ENCODE measurements at places on chromosomes 1 and 21.

DNA sequence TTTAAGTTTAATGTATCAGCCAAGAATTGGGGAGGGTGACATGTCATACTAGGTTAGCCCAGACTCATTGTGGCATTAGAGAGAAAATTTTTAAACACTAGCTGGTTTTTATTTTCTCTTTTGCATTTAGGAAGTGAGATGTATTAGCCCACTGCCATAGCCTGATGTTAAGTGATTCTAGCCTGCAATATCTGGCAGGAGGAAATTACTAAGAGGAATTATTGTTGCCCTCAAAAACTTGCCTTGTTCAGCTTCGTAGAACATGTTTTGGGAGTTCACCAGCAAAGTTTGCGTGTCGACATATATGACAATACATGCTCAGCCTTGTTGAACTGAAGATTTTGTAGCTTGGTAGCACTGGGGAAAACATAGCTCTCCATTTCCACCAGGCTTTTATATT, 12.5 kb downstream of the ADAM30 start:
- DNase-seq, result no peak

GRCh38 chr1:159943908-159944622, 1.3 kb downstream of the IGSF9 start:
- DNase-seq, result no peak

GRCh38 chr1:150613061-150613920, 16.1 kb downstream of the ENSA start:
- peak; percentile 94 for DNase-seq

DNA sequence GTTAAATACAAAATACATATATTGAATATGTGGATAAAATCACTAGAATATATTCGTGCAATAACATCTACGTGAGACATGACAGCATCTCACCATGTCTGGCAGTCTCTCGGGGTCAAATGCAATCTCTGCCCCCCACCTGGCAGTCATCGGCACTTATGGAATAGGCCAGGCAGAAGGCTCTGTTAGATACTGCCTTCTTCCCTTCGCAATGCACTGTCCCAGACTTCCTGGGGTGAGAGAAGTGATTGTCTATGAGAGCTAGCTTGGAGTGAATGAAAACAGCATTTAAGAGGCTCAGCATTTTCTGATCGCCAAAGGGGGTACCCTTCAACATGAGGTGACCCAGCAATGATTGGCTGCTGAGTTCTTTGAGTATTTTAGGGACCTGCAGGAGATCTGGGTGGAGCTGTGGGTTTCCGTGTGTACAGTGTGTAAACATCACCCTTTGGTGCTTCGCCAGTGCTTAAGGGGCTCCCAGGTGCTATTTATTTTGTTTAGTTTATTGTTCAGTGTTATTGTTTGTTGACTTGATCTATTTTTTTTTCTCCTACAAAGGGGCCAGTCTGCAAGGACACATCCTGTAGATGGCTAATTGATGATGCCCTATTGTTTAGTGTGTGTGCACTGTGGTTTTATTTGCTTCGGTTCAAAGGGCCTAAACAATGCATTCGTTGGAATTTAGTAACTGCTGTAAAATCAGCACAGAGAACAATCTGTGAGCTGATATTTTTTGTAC, 10.2 kb downstream of the ERG start:
- peak; percentile 75 for DNase-seq

- DNase-seq, result no peak
Measured at GRCh38 chr1:230749150-230749549, 2.0 kb downstream of the CAPN9 start.

GRCh38 chr1:9344426-9345200, 51.9 kb downstream of the SPSB1 start:
- DNase-seq, result no peak

- peak; percentile 99 for DNase-seq
Measured at GRCh38 chr1:21022279-21023040, 154.2 kb downstream of the EIF4G3 start.

DNA sequence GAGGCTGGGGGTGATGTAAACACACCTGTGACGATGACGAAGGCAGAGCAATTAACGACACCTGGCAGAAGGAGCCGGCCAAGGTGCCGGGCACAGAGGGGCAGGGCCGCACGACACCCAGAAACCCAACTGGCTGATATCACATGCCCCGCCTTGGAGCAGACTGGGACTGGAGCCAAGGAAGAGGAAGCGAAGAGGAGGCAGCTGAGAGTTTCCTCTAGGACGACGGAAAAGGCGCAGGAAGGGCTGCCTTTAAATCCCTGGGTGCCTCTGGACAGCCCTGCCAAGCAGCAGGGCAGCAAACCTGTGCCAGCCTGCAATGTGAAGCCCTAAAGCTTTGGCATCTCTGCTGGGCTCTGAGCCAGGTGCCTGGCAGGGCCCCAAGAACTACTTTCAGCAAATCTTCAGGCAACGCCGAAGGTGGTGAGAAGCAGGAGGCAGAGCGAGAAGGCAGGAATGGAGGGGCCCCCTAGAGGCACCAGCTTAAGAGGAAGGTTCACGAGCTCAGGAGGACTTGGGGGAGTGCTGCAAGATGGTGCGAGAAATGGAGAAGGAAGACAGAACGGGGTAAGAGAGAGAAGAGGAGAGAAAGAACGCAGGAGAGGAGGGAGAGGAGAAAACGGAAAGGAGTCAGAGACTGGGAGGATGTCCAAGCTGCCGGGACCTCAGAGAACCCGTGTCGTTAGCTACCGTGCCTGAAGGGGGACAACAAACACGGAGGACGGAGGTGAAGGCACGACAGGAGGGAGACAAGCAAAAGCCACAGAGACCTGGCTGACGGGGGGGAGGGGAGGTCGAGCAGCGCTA, 25.3 kb upstream of the PEF1 start:
- DNase-seq, result peak; percentile 77

GRCh38 chr1:41773144-41773591, 145.6 kb downstream of the HIVEP3 start:
- DNase-seq, result no peak

GRCh38 chr1:15465674-15466073, 9.1 kb downstream of the CELA2A start:
- DNase-seq, result no peak

- peak; percentile 6 for DNase-seq
Measured at GRCh38 chr1:81550753-81551152, 250.0 kb upstream of the ADGRL2 start.

- no peak for DNase-seq
Measured at GRCh38 chr1:191582169-191582568, 576.1 kb upstream of the RGS18 start.

DNA sequence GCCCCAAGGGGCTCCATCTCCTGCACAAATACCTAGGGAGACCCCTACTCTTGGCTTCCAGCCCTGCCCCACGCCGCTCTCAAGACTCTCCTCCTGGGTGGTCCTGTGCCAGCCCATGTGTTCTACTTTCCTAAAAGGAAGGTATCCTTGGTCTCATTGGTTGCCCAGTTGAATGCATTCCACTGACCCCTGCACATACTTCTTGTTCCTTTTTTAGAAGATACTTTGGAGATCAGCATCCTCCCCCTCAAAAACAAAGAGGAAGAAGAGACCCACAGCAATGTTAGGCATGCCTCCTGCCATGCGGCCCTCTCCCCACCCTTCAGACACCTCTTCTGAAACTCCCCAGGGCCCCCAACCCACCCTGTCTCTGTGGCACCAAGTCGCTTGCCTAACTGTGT, 4.1 kb downstream of the SLAMF9 start:
- DNase-seq, result no peak

GRCh38 chr1:207035877-207036551, 3.5 kb upstream of the C1orf116 start:
- DNase-seq, result no peak

DNA sequence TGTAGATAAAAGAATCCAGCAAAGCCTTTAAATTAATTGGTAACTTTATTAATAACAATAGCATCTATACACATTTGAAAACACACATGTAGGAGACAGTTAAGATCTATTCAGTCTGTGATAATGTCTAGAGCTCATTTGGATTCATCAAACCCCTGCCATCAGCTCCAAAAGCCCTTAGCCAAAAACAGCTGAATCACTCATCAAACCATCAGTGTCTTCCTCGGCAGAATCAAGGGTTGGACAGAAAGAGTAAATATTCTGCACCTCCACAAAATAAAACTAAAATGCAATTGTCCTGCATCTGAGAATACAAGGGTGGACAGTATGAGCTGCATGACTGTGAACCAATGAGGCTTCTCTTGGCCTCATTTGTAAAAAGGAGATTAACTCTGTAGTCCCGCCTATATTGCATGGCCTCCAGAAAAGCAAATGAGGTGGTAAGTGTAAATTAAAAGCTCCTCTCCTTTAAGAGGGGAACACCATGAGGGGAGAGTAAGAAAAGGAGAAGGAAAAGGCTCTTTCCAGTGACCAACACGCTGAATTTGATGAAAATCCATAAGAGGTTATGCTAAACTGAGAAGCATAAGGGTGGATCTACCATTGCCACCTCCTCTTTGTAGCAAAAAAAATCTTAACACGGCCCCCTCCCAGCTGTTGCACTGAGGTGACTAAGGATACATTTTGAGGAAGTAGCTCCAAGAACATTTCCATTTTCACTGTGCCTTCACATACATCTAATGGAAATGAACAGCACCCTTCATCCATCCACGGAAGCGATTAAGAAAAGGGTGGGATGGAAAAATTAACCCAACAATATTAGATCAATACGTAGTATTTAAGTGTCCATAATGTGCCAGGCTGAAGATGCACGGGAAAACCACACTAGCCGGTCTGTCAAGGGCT, 14.7 kb upstream of the BOLA1 start:
- no peak for DNase-seq

- no peak for DNase-seq
Measured at GRCh38 chr21:36027347-36027746, 33.0 kb downstream of the SETD4 start.

- DNase-seq, result peak; percentile 60
Measured at GRCh38 chr1:26784023-26784871, 3.5 kb upstream of the PIGV start.

- peak; percentile 23 for DNase-seq
Measured at GRCh38 chr1:156356875-156357534, 12.0 kb upstream of the RHBG start.

DNA sequence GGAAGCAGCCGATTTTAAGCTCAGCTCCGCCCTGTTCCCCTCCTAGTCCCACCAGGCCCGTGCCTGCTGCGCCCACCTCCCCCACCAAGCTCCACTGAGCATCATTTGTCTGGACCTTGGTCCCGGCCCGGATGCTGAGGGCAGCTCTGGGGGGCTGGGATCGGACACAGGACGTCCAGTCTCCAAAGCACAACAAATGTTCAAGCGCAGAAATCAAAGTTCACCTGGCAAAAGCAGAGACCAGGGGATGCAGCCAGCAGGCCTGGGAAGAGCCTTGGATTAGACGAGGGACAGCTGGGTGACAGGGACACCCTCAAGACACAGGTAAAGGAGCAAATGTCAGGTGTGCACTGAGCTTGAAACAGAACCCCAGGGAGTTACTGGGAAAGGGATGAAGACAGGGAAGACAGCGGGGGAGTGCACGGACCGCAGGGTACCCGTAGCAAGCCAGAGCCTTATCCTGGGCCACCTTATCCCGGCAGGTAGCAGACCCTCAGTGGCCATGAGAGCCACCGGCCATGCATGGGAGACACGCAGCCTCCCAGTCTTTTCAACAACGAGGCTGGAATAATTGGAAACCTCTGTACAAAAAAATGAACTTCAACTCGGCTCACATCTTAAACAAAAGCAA, 22.2 kb upstream of the TMEM52 start:
- no peak for DNase-seq

DNA sequence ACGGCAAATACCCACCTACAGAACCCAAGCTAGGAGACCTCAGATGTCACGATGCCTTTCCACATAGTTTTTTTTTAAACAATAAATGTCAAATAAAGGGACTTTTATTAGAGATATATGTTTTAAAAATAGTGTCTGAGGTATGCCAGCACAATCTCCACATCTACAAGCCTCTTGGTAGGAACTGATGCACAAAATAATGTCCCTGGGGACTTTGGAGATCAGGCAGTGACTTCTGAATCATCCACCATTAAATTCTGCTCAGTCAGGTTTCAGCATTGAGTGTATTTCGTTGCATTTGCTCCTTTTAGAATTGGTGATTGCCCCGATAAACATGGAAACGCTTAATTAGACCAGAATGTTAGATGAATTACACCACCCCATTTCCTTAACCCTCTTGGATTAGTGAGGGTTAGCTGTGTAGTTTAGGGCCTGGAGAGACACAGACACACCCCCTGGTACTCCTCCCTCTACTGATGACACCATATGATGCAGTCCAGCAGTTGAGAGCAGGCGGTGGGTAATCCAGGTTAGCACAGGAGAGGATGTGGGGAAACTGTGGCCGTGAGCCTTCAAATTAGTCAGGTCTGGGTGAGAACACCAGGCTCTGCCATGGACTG, 33.6 kb downstream of the LGR6 start:
- no peak for DNase-seq

All from endothelial cell of umbilical vein (primary cell).